Fibroblast of skin of right biceps (primary cell): ENCODE measurements at places on chromosomes 7 and 10.

DNA sequence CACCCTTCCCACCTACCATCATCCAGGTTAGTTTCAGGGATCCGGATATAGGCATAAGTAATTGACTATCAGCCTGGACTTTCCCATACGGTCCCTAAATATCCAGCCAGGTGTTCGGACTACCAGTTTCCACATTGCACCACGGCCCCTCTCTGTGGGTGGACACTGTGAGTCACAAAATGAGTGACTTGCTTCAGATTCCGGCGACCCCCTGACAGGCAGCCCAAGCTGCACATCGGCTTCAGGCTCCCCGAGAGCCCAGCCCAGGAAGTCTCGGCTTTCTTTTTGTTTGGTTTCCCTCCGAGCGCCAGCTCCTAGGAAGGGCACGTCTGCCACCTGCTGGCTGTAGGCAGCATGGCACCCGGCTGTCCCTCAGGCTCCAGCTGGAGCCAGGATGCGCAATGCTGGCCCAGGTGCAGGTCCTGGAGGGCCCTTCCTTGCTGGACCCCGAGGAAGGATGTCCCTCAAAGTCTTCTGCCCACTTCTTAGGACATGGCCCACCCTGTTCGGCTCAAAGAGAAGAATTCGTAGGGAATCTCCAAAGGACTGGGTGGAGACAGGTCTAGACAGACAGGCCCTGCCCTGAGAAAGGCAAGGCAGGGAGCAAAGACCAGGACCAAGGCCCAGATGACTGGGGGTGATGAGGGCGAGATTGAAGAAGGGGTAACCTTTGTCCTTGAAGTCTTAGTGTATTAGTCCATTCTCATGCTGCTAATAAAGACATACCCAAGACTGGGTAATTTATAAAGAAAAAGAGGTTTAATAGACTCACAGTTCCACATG is 10.6 kb downstream of the HABP2 start:
- DNase-seq = peak; percentile 67

- no peak for DNase-seq
Measured at GRCh38 chr10:29980084-29980483, 79.3 kb downstream of the JCAD start.

DNA sequence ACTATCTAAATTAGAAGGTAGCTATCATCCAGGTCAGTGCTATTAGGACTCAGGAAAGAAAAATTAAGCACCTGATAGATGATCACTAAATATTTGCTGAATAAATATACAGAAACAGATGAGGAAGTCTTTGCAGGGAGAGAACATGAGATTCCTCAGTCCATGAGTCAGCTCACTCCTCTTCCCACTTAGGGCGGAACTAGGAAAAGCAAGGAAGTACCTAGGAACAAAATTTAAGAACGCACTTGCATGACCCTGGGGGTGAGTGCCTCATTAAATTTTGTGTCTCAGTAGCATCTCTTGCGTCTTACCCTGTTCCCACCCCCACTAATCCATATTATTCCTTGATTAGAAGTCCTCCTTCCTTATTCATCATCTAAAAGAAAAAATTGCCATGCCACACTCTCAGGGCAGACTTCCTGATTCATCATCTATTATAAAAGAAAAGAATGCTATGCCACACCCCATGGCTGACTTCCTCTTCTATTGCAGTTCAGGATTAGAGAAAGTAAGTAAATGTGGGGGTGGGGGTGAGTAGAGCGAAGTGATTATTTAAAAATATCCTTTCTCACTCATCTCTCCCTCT is 208.8 kb downstream of the THSD7A start:
- peak; percentile 5 for DNase-seq

DNA sequence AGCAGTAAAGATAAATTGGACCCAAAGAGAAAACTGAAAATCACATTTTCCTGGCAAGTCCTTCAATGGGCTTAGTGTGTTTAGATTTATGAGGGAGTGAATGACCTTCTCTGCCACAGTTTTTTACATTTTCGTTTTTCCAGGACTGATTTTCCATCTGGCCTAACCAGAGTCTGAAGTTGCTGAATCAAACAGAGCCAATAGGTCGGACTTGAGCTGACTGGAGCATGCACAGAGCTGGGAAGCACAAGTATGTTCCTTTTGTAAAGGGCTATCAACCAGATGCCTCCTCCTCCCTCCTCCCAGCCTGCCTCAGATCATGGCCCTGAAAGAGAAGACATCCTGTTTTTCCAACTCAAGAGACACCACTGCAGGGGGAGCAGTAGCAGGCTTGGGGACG is 126.0 kb upstream of the ANKRD1 start:
- DNase-seq = no peak

- peak; percentile 45 for DNase-seq
Measured at GRCh38 chr7:116122972-116123595, 87.3 kb upstream of the TES start.

GRCh38 chr10:65394502-65395297 is 1531.1 kb upstream of the LRRTM3 start:
- peak; percentile 81 for DNase-seq

GRCh38 chr7:126529254-126529653 is 723.5 kb downstream of the GRM8 start:
- no peak for DNase-seq

GRCh38 chr10:13834581-13835286 is 248.0 kb downstream of the PRPF18 start:
- DNase-seq = peak; percentile 48

DNA sequence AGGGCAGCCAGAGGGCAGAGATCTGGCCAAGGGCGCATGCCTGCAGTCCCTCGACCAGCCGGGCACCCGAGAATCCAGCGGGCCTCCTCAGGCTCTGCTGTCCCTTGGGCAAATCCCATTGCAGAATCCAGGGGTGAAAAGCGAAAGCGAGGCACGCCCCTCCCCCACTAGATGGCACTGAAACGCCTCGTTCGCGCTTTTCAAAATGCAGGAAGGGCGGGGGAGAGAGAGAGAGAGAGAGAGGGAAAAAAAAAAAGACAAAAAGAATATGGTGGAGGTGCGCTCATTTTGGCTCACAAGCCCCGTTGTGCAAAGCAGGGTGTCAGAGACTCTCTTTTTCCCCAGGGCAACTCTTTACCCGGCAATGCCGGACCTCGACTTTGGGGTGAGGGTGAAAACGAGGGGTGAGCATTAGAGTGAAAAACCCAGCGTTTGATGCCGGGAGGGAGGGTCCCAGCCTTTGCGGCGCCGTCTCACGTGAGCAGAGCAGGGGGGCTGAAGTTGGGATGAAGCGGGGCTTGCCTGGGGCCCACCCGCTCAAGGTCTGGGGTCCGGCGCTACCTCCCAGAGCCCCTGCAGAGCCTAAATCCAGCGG is 2.5 kb upstream of the TMEM178B start:
- DNase-seq = no peak

- no peak for DNase-seq
Measured at GRCh38 chr10:34590793-34591192, 224.3 kb downstream of the PARD3 start.

DNA sequence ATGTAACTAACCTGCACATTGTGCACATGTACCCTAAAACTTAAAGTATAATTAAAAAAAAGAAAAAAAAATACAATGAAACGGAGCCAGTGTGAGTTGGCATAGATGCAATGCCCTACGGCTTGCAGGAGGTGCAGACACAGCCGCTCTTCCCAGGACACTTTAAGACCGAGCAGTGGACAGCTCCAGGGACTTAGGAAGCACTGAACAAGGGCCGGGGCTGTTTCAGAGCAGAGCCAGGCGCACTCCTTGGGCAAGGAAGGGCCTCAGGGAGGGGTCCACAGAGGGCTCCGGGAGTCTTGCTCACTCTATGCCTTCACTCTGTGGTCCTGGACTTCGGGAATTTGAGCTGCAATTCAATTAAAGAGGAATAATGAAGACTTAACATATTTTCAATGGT is 355.3 kb downstream of the TCERG1L start:
- no peak for DNase-seq

GRCh38 chr7:1749864-1750466 is 79.9 kb downstream of the ELFN1 start:
- DNase-seq = no peak
